Mucosa of descending colon (tissue), 3 donors: ENCODE measurements at places on chromosomes 2 and 18. TPM values are rescaled to one million over a fixed set of nuclear protein-coding genes. Genes with fewer than 3 reads are reported as not detected.

Gene NMS
- total RNA-seq = not detected

DNA sequence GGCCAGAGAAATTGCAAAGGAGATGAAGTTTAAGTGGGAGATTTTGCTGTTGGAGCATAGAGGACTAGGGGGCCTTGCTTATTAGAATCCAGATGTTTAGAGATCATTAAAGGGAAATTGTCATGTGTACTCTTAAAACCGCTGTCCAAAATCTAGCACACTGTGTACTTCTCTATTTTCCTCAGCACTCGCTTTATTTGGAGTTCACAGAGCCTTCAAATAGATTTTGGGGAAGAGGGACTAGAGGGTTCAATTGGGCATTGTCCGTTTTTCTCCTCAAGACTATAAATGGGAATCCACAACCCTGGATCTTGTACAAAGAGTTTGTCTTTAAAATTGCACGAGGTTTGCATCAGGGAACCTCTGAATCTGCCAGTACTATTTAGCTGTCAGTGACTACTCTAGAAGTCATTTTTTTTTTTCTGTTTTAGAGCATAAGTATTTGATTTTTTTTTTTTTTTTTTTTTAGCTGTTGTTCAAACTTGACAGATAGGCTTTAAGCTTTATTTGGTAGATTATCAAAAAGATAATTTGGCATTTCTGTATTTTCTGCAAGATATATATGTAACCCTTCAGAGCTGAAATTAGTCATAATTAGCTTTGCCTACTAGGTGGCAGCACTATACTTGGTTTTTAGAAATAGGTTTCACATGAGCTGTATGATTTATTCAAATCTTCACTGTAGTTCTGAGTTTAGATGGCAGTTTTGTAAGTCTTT, 14.2 kb downstream of the PMS1 start:
- DNase-seq = no peak

DNA sequence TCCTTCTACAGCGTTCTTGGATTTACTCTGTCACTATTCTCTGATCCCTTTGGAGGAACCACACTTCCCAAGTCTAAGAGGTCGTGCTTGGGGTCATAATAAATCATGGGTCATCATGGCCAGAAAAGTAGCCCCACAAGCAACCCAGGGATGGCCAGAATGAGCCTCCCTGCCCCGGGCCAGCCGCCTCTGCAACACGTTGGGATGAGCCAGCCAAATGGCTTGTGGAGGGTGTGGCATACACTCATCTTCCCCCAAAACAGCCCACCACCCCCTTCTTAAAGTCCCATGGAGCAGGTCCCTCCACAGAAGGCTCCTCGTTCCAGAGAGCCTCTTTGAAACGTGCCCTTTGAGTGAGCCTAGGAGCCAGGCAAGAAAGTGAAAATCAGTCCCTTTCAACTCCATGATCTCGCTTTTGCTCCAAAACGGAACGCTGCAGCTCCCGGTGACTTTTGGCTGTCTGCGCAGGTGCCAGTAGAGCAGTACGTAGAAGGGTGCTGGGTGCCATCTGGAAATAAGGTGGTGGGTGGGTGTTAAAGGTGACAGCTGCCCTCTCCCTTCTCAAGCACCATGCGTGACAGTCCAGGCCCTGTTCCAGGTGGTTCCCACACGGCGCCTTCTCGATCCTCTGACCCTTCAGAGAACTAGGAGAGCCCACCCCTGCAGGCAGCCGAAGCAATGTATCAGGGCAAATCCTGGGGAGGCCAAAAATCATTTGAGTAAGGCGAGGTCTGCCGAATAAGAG, 48.5 kb upstream of the FOSL2 start:
- DNase-seq = no peak

GRCh38 chr2:29509878-29510277, 394.7 kb downstream of the CLIP4 start:
- DNase-seq = no peak

- DNase-seq = no peak
Observed at GRCh38 chr2:112092286-112093041, 37.4 kb downstream of the TMEM87B start.

- no peak for DNase-seq
Observed at GRCh38 chr18:22349317-22349898, 68.3 kb downstream of the CTAGE1 start.

DNA sequence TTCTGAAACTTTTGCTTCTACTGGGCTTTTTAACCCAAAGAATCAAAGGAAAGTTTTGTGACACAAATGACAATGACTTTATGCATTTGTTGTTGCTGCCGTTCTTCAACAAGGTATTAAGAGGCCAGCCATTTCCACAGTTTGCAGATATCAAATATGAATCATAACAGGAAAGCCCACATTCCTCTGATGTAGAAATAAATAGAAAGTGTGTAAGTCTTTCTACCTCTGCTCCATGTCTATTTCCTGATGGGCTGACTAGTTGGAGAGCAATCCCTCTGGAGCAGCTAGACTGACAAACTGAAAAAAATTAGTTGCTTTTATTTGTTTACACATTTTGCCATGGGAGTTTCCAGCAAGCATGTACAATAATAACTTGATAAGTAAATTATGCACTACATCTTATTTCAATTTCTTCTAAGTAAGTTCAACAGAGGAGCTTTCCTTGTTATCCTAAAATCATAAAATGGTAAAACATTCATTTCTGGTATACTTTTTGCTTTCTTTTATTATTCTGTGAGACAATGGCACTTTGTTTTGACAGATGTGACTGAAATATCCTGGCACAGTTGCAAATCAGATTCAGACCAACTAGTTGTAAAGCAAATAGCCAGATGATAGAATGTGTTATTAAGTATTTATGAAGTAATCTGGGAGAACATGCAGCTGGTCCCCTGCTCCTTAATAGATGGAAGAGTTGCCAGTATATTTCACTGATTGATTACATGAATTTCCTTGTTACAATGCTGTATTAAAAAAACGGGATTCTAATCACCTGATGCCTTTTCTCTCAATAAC, 266.7 kb downstream of the METTL4 start:
- no peak for DNase-seq

DNA sequence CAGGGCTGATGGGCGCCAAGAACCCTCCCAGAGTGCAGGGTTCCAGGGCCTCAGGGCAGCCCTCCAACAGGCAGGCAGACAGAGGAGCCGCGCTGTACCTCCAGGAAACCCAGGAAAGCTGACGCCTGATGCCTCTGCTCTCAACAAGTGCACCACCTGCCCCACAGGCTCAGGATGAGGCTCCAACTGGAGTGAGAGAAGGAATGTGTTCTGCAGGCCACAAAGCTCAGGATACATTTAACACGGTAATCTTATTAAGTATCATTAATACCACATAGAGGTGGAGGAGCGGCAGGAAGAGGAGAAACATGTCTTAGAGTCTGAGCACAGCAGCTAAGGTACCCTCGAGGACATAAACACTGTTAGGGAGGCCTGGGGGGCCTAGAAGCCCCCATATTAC, 155.9 kb upstream of the CAPN13 start:
- DNase-seq = no peak
